ENCODE measurements at places on chromosomes 1 and 21.

- DNase-seq: peak; percentile 3
These were observed 676.1 kb downstream of the PTPRU start for GRCh38 chr1:29912425-29912824.

GRCh38 chr1:99548943-99549605 lies 96.8 kb upstream of the PALMD start:
- DNase-seq: no peak

- DNase-seq: no peak
These were observed 4.3 kb downstream of the RUSC1 start for GRCh38 chr1:155324717-155325602.

- peak; percentile 47 for DNase-seq
These were observed 17.4 kb downstream of the KIAA0319L start for GRCh38 chr1:35539824-35540261.

DNA sequence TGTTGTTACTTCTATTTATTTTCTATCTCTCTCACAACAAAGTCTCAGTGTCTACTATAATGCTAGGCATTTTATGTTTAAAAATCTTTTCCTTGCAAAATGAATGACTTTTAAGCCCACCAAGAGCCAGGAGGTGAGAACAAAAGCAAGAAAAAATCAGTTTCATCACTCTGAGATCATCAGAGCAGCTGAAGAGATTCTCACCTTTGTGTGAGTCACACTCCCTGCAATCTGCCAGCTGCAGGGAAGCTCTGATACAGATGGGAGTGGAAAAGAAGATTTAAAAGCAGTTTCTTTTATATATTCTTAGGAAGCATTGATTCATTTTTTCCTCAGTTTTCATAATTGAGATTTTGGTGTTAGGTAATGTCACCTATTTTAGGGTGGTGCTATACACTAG lies 107.6 kb downstream of the LHX9 start:
- no peak for DNase-seq

DNA sequence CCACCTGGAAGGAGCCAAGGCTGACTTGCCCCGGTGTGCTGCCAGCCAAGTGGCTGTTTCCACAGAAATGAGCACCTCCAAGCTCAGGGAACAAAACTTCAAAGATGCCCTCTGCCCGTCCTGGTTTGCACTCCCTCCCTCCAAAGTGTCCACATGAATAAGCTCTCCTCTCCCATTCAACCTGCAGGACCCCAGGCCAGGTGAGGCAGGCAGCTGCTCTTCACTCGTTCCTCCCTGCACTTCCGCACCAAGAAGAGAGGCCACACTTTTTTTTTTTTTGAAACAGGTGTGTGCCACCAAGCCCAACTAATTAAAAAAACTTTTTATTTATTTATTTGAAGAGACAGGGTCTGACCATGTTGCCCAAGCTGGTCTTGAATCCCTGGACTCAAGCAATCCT lies 18.5 kb upstream of the CLIC4 start:
- no peak for DNase-seq

DNA sequence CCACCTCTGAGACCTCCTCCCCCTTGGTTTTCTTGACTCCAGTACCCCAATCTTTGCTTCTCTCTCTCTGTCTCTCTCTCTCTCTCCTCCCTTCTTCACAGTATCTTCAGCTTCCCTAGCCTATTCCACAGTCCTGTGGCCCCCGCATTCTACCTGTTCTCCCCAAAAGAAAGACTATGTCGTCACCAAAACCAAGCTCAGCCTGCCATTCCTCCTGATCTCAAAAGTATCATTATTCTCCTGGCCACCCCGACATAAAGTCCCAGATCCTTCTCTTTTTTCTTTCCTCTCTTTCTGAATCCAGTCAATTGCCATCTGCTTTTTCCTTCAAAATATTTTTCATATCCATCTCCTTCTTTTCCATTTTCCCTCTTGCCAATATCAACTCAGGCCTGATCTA lies 23.7 kb upstream of the KHDRBS1 start:
- DNase-seq: no peak

DNA sequence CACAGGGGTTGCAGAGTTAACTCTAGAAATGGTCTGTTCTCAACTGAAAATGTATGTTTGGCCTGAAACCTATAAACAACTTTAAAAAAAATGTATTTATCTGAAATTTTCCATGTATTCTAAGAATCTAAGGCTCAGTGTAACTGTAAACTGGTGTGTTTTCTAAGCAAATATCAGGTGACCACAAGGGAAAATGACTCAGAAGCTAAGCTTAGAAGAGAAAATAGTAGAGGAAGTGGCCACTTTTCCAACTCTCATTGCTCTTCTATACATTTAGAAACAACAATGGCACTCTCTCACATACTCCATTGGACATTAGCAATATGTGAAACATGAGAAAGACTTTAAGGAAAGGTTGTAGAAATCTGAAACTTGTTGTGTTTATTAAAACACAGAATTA lies 7.5 kb downstream of the TNFSF18 start:
- DNase-seq: peak; percentile 1

GRCh38 chr1:55402671-55403464 lies 187.7 kb upstream of the USP24 start:
- DNase-seq: no peak

DNA sequence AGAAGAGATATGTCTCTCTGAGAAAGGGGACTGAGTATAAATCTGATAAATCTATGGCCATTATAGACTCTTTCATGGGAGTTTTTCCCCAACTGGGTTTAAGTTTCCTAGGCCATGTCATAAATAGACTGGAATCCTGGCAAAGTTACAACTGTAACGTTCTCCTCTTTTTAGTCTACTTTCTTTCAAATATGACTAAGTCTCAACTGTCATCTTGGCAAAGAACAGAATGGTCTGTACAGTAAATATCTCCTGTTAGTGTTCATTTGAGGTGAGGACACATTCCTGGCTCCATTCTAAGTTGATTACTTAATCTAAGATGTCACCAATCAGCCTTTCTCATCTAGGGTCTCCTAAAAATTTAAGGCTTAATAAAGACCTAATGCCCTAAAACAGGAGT lies 300.5 kb downstream of the BRINP2 start:
- no peak for DNase-seq

GRCh38 chr1:48947761-48948537 lies 171.3 kb upstream of the BEND5 start:
- no peak for DNase-seq

DNA sequence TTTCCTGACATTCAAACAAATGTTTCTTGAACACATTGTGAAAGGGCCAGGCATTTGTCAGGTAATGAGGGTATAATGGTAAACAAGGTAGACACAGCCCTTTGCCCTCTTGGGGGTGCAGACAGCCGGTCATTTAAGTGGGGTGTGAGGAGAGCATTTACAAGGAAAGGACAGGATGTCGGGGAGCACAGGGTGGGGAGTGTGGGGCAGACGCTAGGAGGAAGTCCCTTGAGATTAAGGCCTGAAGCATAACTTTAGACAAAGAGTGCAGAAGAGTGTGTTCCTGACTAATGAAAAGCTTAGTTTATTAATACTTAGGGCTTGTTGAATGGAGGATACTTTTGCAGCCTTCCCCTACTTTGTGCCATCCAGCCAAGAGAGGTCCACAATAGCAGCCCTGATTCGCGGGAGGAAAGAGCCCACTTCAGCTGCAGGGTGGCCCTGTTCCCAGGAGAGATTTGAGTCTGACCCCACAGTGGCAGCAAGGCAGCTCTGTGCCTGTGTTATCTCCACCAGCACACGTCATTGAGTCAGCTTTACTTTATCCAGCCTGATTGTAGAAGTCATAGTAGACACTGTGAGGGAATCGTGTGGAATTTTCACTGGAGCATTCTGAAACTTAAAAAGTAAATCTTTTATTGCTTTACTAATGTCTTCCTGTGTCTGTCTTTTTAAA lies 35.1 kb downstream of the MPZL1 start:
- DNase-seq: no peak

DNA sequence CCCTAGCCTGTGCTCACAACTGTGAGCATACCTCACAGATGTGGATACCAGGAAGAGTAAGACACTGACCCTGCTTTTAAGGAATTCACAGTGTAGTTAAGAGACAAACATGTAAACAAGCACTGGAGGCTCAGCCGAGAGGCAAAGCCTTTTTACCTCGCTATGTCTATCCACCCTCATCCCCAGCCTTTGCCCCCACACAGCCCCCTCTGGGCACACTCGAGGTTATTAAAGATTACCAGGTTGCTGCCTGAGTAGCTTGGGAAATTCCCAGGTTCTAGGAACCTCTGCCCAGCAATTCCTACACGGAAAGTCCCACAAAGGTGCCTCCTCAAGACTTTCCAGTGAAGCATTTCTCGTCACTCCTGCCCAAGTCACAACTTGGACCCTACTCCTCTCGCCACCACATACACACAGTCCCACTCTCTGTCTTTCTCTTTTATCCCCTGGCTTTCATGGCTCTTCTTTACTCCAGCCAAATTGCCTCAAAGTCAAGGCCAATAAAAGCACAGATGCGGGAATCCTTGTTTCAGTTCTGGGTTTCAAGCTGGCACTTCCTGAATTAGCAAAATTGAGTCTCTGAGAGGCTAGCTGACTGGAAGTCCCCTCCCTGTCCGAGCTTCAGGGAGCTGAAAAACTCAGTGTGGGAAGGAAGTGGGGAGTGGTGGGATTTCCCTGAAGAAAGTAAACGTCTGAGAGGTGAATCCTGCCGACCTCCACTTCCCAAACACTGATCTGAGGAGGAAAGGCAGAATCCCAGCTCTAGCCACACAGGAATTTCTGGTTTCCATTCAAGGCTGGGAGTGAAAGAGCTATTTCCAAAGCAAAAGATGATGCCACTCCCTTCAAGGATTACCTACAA lies 7.6 kb downstream of the DENND2D start:
- peak; percentile 37 for DNase-seq

DNA sequence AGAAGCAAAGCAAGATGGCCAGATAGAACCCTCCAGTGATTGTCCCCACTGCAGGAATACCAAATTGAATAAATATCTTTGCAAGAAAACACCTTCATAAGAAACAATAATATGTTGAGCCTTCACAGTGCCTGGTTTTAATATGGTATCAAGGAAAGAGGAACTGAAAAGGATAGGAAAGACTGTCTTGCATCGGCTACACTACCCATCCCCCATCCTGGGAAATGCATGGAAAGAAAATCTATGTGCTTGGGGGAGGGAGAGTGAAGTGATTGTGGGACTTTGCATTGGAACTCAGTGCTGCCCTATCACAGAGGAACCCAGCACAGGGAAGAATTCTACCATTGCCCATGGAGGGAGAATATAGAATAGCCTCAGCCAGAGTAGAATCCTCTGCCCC lies 28.6 kb upstream of the AK5 start:
- no peak for DNase-seq

DNA sequence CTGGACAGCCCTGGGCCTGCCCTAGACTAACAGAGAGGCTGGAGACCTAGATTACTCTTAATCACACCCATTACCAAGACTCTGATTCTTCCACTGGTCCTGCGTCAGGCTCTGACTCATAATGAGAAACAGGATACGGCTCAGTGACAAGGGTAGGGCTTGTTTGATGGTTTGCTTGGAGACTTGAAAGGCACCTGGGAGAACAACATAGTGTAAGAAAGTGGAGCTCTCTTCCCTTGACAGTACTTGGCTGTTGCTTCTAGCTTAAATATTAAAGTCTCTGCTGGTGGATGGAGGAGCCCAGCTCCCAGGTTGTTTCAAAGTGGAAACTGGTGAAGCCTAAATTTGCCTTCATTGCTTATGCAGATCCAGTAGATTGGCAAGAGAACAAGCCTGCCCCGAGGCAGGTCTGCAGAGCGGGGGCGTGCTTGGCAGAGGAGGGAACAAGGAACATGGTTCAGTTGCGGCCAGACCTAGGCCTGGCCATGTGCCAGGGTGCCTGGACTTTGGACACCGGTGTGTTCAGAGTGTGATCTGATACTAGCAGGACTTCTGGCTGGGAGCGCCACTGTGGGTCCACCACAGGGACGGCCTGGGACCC lies 480.6 kb downstream of the CAMTA1 start:
- DNase-seq: peak; percentile 7

- no peak for DNase-seq
These were observed 232.3 kb downstream of the HMCN1 start for GRCh38 chr1:185966471-185966870.

GRCh38 chr1:204647114-204647804 lies 38.3 kb downstream of the LRRN2 start:
- DNase-seq: peak; percentile 51

- peak; percentile 46 for DNase-seq
These were observed 1.3 kb downstream of the TMEM167B start for GRCh38 chr1:109091839-109092193.

GRCh38 chr1:221840511-221841243 lies 98.8 kb upstream of the DUSP10 start:
- DNase-seq: no peak

- DNase-seq: no peak
These were observed 342.2 kb downstream of the OMA1 start for GRCh38 chr1:58204284-58204683.

DNA sequence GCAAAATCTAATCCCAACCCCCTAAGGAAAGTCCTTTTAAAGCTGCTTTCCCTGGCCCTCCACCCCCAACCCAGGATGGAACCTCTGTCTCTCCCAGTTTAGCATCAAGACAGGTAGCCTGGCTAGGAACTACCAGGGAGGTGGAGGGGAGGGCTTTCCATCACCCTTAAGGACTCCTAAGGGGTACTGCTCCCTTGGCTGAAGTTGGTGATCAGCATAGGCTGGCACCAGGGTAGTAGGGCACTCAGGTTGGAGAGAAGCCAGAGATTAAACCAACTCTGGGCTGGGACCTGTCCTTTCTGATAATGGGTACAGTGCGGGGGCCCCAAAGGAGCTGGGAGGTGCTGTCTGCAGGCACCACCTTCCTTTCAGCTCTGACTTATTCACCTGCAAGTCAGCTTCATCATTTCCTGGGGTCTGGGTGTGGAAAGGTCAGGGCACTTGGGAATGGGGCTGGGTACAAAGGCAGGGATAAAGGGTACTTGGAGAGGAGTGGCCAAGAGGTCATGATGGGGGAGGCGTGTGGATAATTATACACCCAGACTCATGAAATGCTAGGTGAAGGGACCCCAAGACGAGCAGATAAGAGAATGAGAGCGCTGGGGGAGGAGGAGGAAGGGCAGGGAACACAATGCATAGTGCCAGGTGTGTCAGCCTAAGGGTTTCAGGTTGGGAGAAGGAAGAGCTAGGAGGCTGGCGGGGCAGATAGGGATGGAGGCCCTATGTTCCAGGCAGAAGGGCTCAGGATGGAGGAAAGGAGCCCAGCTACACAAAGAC lies 1.2 kb downstream of the ARHGEF2 start:
- no peak for DNase-seq

DNA sequence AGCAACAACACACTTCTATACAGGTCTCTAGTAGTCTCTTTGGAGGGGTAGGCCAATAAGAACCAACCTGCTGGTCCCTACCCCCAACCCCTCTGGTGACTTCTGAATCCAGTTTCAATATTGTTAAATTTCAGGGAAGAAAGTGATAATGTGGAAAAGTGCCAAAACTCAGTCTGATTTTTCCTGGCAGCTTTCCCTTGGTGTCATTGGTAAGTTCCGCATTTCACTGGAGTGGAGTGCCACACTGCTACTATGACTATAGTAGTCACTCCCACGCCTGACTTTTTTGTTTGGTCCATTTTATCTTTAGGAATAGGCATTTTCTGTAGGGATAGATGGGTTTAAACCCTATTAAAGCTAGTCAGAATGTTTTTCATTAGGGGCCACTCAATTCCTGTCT lies 5.7 kb upstream of the ARID1A start:
- DNase-seq: no peak

GRCh38 chr1:1915911-1916840 lies 1.1 kb downstream of the CALML6 start:
- no peak for DNase-seq

Measured in activated CD4-positive, alpha-beta T cell treated with anti-CD3 and anti-CD28 coated beads, Interleukin-2, Interleukin-4, amounts not matched to agents 100 ng/mL and 50 ng/mL, durations not matched to agents 16 hours and 8 hours (primary cell).